Esophagus muscularis mucosa (tissue), 4 donors: ENCODE measurements at places on chromosomes 1 and 21. TPM values are rescaled to one million over a fixed set of nuclear protein-coding genes. Genes with fewer than 3 reads are reported as not detected.

- no peak for DNase-seq
These were observed 5.2 kb downstream of the HES3 start for GRCh38 chr1:6248932-6249738.

- no peak for DNase-seq
These were observed 665 bp downstream of the EFHD2 start for GRCh38 chr1:15410223-15410883.

DNA sequence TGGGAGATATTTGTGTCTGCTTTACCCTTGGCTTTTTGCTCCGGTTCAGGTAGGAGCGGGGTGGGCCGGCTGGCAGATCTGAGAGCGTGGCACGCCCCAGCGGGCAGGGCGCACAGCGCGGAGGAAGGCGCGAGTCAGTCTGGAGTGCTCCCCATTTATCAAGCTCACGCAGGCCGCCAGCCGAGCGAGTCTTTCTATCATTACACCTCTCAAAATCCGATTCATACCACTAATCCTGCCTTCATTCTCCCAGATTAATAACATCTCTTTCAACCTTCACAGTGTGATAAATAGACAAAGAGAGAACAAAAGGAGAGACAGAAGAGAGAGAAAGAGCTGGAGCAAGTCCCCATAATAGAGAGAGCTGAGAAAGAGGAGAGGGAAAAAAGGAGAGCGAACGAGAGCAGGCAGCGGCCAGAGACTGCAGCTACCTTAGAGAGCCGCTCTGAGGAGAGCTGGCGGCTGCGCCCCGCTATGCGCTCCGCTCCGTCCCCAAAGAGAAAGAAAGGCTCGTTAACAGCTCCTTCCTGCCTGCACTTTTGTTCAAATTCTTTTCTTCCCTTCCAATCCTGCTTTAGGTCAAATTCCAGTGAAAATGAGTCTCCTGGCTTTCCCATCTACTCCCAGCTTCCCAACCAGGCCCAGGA is 48.0 kb downstream of the DMAP1 start:
- DNase-seq: no peak

DNA sequence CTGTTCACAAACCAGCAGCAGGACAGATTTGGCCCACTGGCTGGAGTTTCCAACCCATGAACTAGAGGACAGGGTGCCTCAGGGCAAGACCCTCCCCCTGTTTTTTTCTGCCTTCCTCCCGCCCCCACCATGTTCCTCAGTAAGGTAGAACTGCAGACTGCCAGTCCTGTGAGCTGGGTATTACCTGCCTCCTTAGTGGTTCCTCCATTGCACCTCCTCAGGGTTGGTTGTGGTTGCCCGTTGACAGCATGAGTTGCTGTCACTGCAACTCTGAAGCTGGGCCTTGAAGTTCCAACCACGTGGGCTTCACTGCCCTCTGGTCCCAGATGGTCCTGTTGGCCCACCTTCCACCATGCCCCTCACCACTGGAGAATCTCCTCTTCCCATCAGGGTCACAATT is 28.8 kb downstream of the TENT5C start:
- DNase-seq: no peak

- DNase-seq: no peak
These were observed 317.9 kb downstream of the LTN1 start for GRCh38 chr21:28674763-28675162.

Gene COL6A2
- total RNA-seq: 1,525 TPM

GRCh38 chr1:172990598-172991215 is 60.0 kb downstream of the TNFSF18 start:
- no peak for DNase-seq

Gene FAM78B
- 1.2 TPM for total RNA-seq

DNA sequence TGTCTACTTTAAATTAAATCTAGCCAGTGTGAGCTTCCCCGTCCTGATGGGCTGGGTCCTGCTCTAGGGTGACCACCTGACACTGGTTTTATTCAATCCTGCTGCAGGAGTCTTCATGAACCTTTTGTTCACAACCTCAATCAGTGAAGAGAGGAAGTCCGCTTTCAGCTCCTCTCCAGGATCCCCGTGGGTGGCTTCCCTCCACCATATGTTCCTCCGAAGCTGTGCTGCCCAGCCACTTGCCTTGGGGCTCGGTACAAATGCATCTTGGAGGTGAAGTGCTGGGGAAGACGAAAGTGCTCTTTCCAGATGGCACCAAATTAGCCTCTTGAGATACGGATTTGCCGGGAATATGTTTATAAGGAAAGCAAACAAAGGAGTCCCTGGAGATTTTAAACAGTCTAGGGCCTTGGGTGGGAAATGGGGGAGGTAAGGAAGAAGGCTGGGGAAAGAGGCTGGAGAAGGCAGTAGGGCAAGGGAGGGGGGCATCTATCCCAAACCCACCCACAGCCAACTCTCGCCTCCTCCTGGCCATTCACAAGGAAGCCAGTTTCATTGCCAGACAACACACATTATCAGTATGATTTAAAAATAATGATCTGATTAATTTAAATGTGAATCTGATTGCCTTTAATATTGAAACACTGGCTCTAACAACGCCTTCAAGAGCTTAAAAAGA is 430.8 kb downstream of the DISC1 start:
- no peak for DNase-seq

Gene TOMM20
- 94.3 TPM for total RNA-seq

Gene TARBP1
- total RNA-seq: 5.8 TPM

GRCh38 chr1:114235960-114236359 is 82.3 kb upstream of the SYT6 start:
- peak; percentile 81 for DNase-seq
